Effector CD8-positive, alpha-beta T cell (primary cell): ENCODE measurements at places on chromosomes 12 and 14.

DNA sequence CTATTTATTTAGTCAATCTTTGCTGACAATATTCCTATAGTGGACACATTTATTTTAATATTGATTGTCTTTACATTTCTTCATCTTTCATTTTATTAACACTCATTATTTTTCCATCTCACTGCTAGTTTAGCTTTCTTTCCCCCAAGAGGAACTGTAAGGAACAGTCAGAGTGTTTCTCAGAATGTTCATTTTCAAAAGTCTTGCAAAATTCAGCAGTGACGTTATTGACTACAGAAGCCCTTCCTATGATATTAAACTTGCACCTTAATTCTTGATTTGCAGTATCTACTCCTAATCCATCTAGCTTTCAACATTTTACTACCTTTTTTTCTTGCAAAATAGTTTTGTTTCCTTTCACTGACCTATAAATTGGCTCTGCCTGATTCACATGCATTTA, 13.0 kb downstream of the CLEC2B start:
- no peak for DNase-seq

DNA sequence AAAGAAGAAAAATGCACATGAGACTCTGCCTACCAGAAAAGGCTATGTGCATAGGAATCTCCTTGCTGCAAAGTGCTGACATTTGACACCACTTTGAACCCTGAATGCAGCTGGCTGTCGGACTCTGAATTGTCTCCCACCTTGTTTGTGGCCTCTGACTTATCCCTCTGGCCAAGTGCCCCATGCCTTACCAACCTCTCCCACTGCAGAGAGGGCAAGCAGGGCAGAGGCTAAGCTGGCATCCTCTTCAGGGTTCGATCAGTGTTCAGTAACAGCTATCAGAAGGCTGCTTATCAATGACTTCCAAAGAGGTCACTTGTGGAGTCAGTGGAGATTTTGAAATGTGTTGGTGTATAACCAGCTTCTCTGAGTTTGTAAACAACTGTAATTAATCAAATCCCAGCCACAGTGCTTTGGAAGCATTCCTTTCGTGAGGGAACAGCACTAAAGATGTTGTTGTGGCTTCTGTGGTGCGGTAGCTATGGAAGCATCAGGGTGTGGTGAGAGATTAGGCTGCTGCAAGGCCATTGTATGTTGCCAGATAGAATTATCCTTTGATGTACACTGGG, 22.6 kb upstream of the BMP4 start:
- no peak for DNase-seq

- no peak for DNase-seq
Observed at GRCh38 chr12:48005001-48005749, 899 bp upstream of the COL2A1 start.

DNA sequence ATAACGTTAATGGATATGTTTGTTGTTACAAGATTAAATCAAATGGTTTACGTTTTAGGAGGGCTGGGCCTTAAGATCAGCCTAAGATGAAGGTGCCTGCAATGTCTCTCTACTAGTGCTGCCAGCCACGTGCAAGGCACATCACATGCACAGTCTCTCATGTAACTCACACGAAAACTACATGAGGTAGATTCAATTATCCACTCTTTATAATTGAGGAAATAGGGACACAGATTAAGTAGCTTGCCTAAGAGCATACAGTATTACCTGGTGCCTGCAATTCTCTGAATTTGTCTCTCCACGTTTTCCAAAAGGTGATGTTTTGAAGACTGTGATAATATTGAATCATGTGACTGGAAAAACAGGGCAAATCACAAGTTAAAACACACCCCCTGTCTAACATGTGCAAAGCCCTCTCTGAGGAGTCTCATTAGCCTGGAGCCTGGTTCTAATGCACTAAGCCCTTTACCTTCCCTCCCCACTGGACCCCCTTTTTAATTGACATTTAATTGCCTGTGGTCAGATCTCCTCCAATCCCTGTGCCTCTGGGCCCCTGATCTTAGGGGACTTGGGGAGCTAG, 14.6 kb upstream of the ATP2A2 start:
- DNase-seq, result no peak

DNA sequence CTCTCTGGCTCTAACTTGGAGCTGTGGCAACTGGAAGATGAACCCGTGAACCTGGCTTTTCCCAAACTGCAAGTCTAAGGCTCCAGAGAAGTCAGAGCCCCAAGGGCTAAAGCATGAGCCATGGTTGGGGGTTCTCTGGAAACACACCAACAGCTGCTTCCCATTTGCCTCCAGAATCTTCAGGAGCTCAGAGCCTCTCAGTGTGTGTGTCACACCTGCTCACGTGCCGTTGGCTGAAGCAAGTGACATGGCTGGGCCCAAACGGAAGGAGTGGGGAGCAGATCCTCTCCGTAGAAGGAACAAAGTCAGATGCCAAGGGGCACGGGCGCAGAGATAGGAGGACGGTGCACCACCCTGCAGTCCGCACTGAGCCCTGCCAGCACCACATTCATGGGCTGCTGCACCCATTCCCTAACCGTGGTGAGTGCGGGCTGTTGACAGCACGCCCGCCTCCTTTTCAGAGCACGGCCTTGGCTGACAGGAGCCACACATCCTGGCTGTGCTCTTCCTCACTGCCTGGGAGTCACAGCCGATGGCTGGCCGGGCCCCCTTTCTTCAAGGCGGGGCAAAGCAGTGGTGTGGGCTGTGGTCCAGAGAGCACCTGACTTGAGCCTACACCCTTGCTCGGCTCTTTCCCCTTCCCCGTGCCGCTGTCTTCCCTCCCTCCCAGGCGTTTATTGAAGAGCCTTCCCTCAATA, 16.6 kb upstream of the TRAF3 start:
- no peak for DNase-seq

GRCh38 chr14:67241411-67242167, at the start of gene PALS1:
Gene PALS1 (plus strand): TSS chr14:67241435. CDS start chr14:67279171, 37,736 bp downstream.
- peak; percentile 43 for DNase-seq

- DNase-seq, result no peak
Observed at GRCh38 chr14:79544698-79545070, 666.6 kb downstream of the DIO2 start.

GRCh38 chr12:52246720-52247621, 13.9 kb downstream of the KRT7 start:
- no peak for DNase-seq

- no peak for DNase-seq
Observed at GRCh38 chr12:75938189-75938588, 93.4 kb downstream of the PHLDA1 start.
